Fibroblast of the aortic adventitia (primary cell): ENCODE measurements at places on chromosomes 3 and 15.

- no peak for DNase-seq
These were observed 83.0 kb upstream of the DLG1 start for GRCh38 chr3:197381371-197381770.

- DNase-seq, result no peak
These were observed 1.2 kb upstream of the DAZL start for GRCh38 chr3:16606398-16606797.

DNA sequence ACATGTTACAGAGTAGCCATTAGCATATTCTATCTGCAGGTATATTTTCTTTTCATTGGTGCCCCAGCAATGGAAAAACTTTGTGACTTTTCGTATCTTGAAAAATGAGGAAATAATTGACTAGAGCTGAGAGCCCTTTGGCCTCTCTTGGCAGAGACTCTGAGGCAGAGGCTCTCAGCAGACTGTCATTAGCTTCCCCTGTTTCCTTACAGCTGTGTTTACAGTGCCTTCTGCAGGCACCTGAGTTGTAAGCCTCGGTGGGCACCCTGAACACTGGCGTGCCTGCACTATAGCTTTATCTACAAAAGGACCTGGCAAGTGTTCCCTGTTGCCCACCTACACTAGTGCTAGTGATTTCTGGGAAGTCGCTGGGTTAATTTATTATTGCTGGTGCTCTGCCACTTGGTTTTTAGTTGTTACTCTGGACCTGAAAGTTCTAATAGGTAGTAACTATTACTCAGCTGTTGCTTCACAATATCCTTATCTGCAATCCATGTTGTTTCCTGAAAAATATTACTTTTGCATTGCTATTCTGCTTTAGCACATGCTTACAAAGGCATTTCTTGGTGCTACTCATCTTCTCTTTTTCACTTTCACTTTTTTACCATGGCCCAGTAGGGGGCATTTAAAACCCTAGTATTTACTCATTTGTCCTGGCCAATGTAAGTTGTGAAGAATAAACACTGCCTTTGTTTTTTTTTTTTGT, 7.8 kb upstream of the GPR171 start:
- peak; percentile 33 for DNase-seq

GRCh38 chr3:19961960-19962359, 15.1 kb downstream of the RAB5A start:
- DNase-seq, result no peak

- DNase-seq, result no peak
These were observed 328.9 kb downstream of the THSD4 start for GRCh38 chr15:71444032-71444810.

- DNase-seq, result no peak
These were observed 1.3 kb downstream of the CHST13 start for GRCh38 chr3:126525091-126525852.

GRCh38 chr3:4741404-4742307, 237.6 kb upstream of the BHLHE40 start:
- peak; percentile 99 for DNase-seq

GRCh38 chr3:189233225-189233858, 61.6 kb downstream of the TPRG1 start:
- peak; percentile 83 for DNase-seq

DNA sequence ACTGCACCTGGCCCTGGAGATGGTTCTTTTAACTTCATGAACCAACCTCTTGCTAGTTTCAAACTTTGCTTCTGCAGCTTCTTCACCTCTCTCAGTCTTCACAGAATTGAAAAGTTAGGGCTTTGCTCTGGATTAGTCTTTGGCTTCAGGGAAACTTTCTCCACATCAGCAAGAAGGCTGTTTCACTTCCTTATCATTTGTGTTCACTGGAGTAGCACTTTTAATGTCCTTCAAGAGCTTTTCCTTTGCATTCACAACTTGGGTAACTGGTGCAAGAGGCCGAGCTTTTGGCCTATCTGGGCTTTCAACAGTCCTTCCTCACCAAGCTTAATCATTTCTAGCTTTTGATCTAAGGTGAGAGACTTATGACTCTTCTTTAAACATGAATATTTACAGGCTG, 15.7 kb upstream of the TM2D3 start:
- no peak for DNase-seq

- no peak for DNase-seq
These were observed 261.5 kb upstream of the ZNF385D start for GRCh38 chr3:22012471-22012870.

DNA sequence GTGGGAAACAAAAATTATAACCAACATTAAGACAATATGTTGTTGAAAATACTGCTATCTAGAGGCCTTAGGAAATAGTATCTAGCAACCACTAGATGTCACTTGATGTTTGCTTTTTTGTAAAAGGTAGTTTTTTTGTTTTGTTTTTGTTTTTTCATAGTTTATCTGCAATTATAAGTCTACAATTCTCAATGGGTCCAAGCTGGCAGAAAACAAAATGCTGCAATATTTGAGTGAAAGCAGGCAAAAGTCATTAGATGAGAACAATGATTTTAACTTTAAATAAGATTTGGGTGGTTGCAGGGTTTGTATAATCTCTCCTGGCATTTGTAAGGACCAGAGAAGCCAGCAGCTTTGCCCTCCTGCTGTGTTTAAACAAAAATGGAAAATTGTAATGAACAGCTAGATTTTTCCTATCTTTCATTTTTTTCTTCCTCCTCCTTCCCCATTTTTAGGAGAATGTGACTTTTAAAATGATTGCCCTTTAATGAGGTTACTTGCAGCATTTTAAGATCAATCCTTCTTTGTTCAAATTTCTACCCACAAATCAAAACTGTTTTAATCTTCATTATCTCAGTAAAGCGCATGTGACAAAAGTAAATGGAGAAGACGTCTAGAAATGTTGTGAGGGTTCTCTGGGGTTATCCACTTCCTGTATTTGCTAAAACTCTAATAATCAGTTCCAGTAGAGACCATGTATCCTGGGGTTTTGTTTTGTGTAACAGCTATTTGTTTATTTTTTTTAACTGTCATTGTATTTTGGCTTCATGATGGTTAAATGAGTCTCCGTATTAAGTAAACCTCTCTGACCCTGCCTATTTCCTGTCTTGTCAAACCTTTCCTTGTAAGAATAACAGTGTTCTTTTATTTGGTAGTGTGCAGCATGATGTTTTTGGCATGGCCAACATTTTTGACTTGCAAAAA, 27.3 kb downstream of the DUT start:
- DNase-seq, result peak; percentile 78

DNA sequence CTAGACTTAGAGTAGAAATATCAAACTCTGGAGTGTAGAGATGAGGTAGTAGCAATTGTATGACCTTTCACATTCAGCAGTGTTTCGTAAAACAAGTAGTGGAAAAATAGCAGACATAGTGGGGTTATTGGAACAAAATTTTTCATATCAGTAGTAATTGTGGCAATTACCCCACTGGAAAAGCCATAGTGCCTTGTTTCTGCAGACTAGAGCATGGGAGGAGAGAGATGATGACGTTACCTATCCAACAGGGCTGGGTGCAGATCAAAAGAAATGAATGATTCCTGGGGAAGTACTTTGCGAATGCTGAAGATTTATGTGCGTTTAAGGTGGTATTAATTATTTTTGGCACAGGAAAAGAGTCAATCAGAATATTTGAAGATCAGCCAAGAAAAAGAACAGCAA, 147.0 kb upstream of the LRRFIP2 start:
- peak; percentile 52 for DNase-seq

GRCh38 chr15:76151599-76151974, 91.8 kb downstream of the TMEM266 start:
- DNase-seq, result no peak

DNA sequence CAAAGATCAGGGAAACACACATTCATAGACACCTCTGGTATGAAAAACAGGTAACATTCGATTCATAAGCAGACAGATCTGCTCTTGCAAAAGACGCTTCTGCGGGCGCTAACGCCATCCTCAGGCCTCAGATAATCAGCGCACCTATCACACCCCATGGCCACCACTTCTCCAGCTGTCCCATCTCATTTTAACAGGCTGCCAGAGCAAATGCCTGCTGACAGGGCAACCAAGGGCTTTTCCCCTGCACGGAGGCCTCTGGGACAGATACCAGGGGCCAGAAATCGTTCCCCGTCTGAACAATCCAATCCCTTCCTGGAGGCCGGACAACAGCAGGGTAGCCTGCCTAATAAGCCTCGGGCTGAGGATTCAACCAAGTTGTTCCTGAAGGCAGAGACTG, 15.2 kb downstream of the ABCC5 start:
- no peak for DNase-seq

DNA sequence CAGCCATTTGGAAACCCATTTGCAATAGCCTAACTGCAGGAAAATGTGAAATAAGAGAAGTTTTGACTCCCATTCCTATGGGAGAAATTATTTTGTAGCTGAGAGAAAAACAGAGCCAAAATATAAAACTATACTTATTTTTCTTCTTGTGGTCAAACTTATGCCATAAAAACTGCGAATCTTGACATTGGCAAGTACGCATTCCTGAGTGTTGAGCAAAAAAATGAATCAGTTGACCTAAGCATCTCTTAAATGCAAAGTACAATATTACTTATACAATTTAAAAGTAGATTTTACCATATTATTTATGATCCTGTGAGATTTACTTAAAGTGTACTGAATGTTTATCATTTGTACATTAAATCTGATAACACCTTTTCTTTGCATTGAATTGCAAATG, 50.1 kb upstream of the CMC1 start:
- no peak for DNase-seq

GRCh38 chr15:101256757-101257156, 4.9 kb upstream of the CHSY1 start:
- DNase-seq, result no peak

DNA sequence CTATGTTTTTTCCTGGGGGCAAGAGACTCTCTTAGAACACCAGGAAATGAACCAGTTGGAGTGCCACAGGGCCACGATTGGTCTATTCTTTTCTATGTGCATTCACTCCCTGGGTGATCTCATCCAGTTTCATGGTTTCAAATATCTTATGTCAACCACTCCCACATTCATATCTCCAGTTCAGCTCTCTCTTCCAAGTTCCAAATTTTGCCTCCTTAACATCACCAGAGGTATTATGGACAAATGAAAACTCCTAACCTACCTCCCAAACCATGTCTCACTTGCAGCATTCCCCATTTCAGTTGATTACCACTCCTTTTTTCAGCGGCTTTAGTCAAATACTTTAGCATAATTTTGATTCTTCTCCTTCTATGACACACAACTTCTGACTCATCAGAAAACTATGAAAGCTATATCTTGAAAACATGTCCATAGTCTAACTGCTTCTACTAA, 203.1 kb upstream of the SEMA6D start:
- DNase-seq, result peak; percentile 73

DNA sequence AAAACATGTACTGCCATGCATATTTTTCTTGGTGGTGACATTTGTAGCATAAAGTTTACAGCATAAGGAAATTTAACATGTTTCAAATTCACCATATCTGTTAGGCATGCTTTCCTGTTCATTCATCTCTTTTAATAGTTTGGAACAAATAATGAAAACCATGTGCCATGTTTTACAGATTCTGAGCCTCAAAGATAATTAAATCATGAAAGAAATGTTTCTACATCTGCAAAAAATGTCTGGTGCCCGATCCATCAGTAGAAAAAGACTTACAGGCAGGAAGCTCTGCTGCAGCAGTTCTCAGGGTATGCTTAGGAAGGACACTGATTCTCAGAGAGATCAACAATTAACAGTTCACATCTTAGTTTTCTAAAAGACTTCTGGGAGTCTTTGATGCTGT, 316.2 kb downstream of the IL5RA start:
- DNase-seq, result no peak

- DNase-seq, result no peak
These were observed 136.6 kb downstream of the MCTP2 start for GRCh38 chr15:94367726-94368535.

GRCh38 chr15:75237316-75237982, 20.7 kb upstream of the GOLGA6C start:
- no peak for DNase-seq

GRCh38 chr3:17234382-17234781, 349.6 kb downstream of the PLCL2 start:
- no peak for DNase-seq

DNA sequence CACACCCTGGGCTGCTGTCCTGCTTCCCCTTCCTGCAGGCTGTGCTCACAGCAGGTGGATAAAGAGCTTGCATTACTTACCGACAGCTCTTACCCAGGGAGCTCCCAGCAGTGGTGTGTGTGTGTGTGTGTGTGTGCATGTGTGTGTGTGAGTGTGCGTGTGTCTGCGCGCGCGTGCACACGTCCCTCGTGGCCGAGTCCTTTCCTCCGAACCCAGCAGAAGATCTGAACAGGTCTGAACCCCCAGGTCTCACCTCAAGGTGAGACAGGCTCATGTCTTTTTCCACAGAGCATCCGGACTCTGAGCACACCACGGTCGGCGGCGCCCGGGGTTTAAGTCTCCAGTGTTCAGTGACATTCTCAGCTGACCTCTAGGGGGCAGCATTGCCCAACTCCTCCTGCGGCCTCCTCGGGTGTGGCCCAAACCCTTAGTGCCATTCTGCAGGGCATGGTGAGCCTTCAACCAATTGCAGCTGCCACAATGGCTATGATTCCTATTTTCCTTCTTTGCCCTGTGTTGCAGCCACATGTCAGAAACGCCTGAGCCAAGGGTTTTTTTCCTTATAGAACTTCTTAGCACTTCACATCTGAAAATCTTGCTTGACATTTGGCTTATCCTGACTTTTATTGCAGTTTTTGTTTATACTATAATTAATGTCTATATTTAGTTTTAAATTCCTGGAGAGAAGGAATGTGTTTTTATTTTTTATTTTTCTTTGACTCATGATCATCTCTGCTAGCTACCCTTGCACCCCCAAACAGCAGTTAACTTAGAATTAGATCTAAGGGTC, 64.1 kb upstream of the KLHL25 start:
- peak; percentile 66 for DNase-seq

DNA sequence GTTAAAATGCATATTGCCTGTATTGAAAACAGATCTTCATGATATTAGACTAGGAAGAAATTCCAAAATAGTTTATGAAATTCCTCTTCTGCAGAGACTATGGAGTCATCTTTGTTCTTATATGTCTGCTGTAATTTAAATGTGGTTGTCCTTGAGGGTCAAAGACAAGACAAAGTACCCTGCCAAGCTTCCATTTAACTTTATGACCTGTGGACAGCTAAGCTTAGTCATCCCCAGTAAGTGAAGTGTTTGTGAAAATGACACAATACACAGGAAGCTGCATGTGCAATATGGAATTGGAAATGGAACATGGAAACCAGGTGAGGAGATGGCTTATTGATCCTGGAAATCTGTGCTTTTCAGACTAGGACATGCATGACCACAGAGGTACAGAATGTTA, 68.5 kb upstream of the GBE1 start:
- no peak for DNase-seq

GRCh38 chr15:25427861-25428260, 11.0 kb downstream of the UBE3A start:
- no peak for DNase-seq

- DNase-seq, result no peak
These were observed 38.2 kb downstream of the VPS13C start for GRCh38 chr15:62021991-62022600.

- no peak for DNase-seq
These were observed 26.4 kb downstream of the POLG start for GRCh38 chr15:89308236-89308635.

- DNase-seq, result no peak
These were observed 41.1 kb upstream of the SKOR1 start for GRCh38 chr15:67784090-67784781.
